NCI-H524 (cell line): ENCODE measurements at places on chromosomes 16 and 17.

- DNase-seq: no peak
These were observed 125.2 kb upstream of the CDC42EP4 start for GRCh38 chr17:73436954-73437353.

DNA sequence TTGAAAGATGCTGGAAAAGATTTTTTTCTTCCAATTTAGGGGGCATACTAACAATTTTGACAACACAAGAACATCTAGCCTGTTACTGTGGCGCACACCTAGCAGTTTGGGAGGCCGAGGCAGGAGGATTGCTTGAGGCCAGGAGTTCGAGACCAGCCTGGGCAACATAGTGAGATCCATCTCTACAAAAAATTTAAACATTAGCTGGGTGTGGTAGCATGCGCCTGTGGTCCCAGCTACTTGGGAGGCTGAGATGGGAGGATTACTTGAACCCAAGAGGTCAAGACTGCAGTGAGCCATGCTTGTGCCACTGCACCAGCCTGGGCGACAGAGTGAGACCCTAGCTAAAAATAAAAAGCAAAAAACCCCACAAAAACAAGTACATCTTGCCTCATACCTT, 168.8 kb downstream of the TANC2 start:
- DNase-seq: no peak

GRCh38 chr17:17628388-17629008, 37.0 kb upstream of the PEMT start:
- no peak for DNase-seq

- no peak for DNase-seq
These were observed 411.4 kb upstream of the SOX9 start for GRCh38 chr17:71709271-71709890.

GRCh38 chr16:66446737-66447136, 19.6 kb downstream of the BEAN1 start:
- no peak for DNase-seq

- peak; percentile 1 for DNase-seq
These were observed 77.8 kb downstream of the MYH10 start for GRCh38 chr17:8552577-8553320.

DNA sequence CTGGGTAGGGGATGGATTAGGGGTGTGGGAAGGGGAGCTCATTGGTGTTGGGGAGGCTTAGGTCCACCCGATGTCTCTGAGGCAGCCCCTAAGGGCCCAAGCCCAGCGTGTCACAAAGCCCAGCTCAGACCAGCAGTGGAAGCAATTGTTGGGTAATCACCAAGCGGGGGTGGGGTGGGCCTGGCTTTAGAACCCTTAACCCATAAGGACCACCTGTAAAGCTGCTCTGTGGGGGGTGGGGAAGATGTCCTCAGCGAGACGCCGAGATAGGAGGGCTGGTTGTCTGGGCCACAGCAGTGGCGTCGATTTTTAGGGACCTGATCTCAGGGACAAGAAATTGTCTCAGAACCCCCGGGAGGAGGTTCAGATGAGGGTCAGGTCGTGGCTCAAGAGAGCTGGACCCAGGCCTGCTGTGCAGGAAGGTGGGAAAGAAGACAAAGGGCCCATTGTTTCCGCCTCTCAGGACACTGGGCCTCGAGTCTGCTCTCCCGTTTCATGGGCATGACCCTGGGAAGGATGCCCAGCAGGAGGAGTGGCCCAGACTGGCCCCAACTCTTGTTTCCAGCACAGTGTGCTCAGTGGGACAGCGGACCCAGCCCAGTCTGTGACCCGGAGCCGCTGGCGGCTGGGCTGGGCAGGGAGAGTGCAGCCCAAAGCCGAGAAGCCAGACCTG, 15.9 kb downstream of the ST6GALNAC2 start:
- DNase-seq: no peak

DNA sequence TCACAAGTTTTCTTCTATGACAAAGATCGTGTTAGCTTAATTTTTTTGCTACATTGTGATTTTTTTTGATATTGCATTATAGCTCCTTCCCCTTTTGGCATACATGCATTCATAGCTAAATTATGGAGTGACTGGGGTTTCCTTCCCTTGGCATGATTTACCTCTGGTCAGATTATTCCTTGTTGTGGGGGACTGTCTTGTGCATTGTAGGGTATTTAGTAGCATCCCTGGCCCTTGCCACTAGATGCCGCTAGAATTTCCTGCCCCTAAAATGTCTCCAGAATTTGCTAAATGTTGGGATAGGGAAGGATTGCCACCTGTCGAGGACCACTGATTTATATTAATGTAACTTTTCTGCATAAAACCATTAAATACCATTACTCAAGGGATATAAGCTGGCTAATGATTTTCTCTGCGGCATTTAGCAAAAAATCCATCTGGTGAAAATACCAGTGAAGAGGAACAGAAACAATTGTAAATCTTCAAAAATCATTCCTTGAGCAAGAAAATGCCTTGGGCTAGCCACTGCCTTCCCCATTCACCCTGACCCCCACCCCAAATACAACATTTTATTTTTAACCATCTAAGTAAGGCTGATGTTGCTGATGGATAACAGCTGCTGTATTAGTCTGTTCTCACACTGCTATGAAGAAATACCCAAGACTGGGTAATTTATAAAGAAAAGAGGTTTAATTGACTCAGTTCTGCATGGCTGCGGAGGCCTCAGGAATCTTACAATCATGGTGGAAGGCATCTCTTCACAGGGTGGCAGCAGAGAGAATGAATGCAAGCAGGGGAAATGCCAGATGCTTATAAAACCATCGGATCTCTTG, 195.2 kb downstream of the MAP2K6 start:
- DNase-seq: peak; percentile 41

DNA sequence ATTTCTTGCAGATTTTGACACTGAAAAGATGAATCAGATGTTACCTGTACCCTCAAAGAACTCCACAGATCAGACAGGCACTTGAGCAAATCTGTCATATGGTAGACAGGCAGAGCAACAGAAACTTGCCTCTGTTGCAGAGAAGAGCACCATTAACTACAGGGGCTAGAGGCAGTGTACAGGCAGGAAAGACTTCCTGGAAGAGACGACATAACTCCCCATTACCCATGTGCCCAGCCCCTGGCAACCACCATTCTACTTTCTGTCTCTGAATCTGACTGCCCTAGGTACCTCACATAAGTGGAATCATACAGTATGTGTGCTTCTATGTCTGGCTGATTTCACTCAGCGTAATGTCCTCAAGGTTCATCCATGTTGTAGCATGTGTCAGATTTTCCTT, 15.5 kb downstream of the GFOD2 start:
- no peak for DNase-seq

GRCh38 chr17:57838453-57838852, 11.4 kb downstream of the MRPS23 start:
- no peak for DNase-seq

DNA sequence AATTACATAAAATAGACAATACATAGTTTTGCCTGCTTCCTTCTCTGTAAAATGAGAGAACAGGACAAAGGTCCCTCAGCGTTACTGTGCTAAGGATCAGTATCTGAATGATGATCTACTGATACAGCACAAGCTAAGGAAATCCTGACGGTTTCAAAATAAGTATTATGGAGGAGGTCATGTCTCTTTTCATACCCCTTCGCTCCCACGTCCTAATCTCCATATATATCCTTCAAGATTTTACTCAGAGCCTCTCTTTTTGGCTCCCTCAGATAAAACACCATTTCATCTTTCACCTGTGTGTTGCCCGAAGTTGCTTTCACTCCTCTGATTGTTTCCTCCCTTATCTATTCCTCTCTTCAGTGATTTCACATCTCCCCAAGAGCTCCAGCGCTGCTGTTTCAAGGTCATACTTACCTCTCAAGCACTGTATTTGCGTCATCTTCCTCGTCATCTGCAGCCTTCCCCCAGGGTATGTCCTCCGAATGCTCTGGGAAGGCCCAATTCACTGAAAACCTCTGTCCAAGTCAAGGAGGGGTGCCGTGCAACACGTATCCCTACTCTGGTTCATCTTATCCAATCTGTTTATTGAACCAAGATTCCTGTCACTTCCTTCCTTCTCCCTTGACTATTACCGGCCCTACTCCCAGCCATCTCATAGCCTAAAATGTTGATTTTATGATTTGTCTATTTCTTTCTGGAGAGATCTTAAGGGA, 1.2 kb upstream of the BLTP2 start:
- no peak for DNase-seq

- no peak for DNase-seq
These were observed 1.5 kb upstream of the PCYT2 start for GRCh38 chr17:81912441-81913309.

- no peak for DNase-seq
These were observed 70.0 kb downstream of the IRX6 start for GRCh38 chr16:55393991-55394390.

DNA sequence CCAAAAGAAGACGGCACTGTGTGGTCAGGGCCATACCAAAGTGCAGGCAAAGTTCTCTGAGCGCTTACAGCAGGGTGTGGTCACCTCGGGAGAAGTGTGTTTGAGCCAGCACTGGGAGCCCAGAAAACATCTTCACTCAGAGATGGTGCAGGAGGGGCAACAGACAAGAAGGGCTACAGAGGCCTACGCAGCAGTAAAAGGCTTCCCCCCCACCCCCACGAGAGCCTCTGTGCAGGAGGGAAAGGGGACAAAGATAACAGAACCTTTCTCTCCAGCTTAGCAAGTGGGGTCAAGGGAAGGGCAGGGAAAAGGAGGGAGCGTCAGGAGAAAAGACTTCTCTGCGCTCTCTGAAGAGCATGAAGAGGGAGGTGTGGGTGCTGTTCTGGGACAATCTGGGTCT, 2.8 kb downstream of the VAT1 start:
- no peak for DNase-seq

DNA sequence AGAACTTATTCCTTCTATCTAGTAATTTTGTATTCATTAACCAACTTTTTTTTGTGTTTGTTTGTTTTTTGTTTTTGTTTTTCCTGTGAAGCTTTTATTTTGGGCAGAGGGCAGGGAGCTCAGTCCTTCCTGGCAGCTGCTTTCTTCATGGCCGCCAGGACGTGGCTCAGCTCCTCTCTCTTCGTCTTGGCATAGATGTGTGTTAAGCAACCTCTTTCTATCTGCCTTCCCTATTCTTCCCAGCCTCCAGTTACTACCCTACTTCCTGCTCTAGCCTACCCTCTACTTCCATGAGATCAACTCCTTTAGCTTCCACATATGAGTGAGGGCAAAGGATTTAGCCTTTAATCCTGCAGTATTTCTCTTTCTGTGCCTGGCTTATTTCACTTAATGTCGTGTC, 8.2 kb upstream of the BRD7 start:
- DNase-seq: no peak

- DNase-seq: no peak
These were observed 380.3 kb downstream of the SNX29 start for GRCh38 chr16:12356632-12357340.

DNA sequence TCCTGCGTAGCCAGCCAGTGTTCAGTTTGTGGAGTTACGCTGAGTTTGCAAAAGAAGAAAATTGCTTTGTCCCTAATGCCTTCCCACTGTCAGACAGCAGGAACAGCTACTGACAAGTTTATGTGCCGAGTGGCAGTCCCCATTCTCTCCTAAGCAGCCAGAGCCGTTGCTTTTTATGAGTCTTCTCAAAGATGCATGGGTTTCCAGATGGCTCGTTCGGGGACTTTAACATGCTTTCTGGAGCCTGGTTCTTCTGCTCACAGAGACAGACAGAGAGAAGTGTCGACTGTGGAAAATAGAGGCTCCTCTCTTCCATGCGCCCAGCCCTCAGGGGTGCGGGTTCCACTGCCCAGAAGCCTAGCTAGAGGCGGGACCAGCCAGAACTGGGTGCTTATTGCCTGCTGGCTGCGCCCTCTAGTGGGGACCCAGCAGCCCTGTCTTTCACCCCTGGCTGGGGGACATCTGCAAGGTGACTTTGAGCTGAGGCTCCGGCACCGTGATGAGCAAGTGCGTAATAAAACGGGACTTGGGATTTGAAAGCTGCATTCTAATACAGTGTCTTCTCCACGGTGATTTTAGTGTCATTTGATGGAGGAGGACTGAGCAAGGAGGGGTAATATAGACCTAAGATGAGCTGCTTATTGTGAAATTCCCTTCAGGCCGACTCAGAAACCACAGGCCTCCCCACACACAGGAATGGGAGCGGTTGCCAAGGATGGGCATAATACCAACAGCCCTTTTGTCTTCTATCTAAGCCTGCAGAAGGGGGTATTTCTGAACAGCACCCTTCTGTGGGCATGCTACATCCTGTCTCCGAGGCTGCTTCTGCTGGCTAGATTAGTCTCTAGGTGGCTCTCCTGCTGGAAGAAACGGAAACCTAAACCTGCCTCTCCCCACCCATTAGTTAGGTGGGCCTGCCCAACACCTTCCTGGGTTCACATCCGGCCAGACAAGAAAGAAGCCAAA, 73.1 kb downstream of the CCDC182 start:
- DNase-seq: peak; percentile 72

- DNase-seq: no peak
These were observed 18.5 kb upstream of the CCL23 start for GRCh38 chr17:36036235-36036634.

DNA sequence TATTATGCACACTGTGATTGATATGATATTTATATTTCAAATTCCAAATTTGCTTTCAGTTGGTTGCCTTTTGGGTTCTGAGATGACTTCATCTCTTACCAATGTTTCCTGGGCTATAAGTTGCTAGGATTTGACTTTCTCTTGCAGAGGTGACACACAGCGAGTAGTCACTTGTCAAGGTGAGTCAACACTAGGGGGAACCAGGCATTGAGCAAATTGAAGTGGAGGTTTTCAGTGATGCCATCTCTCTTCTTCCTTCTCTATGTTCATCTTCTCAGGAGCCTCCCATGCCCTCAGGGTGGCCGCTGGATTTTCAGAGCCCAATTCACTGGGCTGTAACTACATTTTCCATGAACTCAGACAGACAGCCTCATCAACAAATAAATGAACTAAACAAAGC, 6.0 kb upstream of the CPD start:
- no peak for DNase-seq

- DNase-seq: no peak
These were observed 118.4 kb downstream of the CCDC182 start for GRCh38 chr17:57626520-57627210.

- peak; percentile 32 for DNase-seq
These were observed 10.6 kb upstream of the AATK start for GRCh38 chr17:81176666-81177065.

- DNase-seq: no peak
These were observed 3.4 kb downstream of the ZNF688 start for GRCh38 chr16:30567991-30568638.

GRCh38 chr17:68400404-68400735, 56.9 kb downstream of the WIPI1 start:
- no peak for DNase-seq

DNA sequence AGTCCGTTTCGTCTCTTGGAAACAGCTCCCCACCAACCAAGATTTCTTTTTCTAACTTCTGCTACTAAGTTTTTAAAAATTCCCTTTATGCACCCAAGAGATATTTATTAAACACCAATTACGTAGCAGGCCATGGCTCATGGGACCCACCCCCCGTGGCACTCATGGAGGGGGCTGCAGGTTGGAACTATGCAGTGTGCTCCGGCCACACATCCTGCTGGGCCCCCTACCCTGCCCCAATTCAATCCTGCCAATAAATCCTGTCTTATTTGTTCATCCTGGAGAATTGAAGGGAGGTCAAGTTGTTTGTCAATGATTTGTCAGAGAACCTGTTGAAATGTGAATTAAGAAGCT, 48.2 kb downstream of the IL21R start:
- no peak for DNase-seq

DNA sequence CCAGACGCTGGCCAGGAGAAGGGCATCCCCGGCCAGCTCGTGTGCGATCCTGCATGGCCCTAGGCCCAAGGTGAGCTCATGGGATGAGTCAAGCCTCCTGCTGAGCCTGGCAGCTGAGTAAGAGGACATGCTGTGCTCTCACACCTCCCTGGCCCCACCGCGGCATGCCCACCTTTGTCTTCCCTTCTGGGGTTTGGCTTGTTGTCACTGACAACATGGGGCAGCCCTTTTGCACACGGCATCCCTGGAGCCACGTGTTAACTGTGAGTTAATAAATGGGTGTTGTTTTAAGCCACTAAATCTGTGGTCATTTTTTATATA, 8.9 kb upstream of the TNS4 start:
- no peak for DNase-seq
